MV-4-11 (cell line): ENCODE measurements at places on chromosomes 3 and 15.

DNA sequence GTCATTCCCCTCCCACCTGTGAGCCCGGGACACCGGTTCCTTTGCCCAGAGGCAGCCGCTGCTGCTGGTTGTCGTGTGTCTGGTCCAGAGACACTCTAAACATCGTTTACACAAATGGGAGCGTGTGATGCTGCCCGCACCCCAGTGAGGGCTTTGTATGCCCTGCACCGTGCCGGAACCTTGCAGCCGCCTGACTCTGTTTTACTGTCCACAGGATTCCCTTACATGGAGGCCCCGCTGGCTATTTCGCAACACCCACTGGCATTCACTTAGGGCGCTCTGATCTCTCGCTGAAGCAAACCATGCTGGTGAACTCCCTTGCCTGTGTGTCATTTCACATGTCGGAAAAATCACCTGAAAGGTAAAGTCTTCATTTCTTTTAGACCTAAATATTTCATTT, 100.8 kb upstream of the SLC6A6 start:
- DNase-seq = peak; percentile 70

- DNase-seq = no peak
These were observed 197.8 kb downstream of the EBLN2 start for GRCh38 chr3:73259291-73259690.

DNA sequence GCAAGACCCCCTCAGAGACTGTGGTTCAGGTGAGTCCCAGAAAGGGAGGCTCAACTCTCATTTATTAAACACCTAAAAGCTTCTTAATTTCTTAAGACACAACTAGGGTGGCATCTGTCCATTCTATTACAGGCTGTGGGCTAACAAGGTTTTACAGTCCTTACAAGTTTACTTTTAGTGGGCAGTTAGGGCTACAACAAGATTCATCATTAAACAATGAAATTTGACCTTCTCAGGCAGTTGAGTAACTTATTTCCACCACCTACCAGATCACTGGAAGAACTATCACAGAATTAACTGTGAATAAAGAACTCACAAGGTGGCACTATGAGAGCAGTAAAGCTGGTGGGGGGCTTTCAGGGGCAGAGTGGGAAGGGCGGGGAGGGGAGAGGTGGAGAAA, 132.6 kb downstream of the PLD1 start:
- DNase-seq = no peak

DNA sequence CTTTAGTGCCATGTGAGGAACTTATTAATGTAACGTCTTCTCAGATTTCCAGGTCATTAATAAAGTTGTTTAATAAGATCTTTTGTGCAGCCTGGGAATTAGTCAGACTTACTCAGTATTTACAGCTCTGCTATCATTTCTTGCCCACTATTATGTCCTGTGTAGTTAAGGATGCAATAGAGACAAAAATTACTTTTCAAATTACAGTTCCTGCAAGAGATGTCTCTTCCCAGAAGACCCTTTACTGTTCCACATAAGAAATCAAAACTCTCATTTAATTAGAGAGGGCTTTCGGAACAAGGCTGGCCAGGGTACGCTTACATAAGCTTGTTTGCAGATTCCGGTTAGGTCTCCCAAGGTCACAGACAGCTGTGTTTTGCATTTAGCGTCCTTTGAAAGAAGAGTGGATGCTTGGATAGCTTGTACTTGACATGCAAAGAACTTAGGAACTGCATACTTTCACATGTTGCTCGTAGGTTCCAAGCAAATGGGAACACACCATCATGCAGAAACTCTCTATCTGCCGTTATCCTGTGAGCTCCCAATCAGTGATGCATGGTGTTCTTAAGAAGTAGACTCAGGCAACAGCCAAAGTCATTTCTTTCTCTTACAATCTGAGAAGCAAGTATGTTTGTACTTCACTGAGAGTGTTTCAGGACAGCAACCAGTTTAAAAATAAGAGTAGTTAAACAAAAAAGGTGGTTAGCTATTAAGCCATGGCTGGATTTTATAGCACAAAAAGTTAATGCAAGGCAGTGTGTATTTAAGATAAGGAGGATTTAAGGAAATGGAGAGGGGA, 37.4 kb downstream of the FILIP1L start:
- DNase-seq = no peak
